ENCODE measurements at places on chromosomes 3 and 15.

DNA sequence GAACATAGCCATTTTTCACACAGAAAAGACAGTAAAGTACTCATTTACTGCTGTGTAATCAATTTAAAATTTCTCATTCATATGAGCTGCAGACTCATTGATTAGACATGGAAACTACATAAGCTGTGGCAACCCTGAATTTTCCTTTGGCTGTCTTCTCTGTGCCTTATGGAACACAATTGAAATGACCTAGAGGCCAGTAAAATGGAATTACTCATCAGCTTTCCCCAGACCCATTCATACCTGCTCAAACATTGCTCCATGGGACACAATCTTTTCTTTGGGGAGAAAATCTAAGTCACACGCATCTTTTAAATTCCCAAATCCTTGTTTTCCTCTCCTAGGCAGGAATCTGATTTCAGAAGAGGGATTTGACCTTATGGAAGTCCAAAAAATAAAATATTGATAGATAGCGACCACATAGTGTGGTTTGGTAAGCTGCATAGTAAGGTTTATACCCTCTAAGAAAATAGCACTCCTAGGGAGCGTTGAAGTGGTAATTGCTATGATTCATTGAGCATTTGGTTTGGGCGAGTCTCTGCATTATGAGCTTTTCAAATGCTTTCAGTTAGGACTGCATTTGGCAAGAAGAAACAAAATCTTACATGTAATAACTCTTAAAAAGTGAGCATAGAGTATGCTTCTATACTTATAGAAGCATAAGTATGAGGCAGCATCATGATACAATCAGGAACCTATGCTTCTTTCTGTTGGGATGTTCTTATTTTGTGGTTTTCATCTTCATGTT, 243.4 kb upstream of the GADL1 start:
- no peak for DNase-seq

DNA sequence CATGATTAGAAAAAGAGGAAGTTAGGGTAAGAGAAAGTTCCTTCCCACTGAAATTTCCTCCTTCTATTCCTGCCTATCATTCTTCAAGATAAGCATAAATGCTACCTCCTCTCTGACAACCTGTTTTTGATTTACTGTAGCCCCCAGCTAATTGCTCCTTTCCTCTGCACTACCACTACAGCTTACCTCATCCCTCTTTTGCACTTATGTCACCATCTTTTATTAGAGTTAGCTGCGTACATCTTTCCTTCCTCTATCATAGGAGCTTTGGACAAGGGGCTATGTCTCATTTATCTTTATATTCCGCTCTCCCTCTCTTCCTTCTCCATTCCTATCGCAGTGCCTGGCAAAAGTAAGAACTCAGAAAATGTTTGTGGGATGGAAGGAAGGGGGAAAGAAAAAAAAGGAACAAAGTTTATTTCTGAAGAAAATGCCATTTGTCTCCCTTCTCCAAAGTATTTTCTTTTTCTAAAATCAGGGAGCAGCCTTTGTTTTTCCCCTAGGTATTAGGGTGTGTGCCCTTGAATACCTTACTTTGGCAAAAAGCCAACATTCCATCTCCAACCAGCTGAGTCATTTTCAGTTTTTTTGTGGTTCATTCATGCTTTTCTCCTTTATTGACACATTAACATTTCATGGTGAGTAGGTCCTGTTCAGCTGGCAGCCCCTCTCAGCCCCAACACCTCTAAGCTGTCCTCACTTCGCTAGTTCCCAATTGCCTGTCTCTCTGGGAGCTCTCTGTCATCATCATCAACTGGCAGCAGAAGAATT, 87.6 kb upstream of the SOX2 start:
- no peak for DNase-seq

DNA sequence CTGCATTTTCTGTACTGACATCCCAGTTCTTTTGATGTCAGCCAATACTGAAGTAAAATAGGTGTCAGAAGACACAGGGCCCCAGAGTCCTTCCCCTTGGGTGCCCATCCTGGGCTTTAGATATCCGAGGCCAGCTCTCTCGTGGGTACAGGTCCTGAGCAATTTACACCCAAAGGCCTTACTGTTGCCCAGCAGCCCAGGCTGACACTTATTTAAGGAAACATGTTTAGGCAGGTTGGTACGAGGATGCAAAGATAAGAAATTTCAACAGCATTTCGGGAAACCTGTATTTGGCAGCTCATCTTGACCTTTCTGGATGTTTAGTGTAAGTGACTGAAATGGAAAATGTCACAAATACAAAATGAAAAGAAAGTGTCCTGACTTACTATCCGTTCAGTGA, 130.0 kb upstream of the IL12A start:
- DNase-seq: no peak

DNA sequence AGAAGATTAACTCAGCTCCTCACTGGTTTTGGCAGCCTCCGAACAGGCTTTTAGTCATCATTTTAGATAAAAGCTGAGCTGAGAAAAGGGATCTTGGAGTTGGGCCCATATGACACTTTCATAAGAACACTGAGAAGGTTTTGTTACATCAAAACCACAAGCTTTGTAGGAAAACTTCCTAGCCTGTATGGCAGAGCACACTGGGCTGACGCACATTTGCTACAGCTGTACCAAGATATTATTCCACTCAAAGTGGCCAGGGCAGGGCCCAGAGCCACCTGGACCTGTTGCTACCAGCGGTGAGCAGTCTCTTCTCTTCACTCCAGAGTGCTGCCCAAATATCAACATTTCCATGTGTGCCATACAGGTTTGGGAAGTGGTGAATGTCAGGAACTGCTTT, 160.5 kb upstream of the CCDC54 start:
- DNase-seq: no peak

- DNase-seq: no peak
Observed at GRCh38 chr3:44020143-44020542, 221.5 kb upstream of the TOPAZ1 start.
